Activated naive CD8-positive, alpha-beta T cell treated with anti-CD3 and anti-CD28 coated beads, Interleukin-2, amount 10 ng/mL, durations not matched to agents 7 days and 5 days (primary cell): ENCODE measurements at places on chromosomes 7 and 10.

GRCh38 chr7:18693406-18693805 lies 197.9 kb downstream of the HDAC9 start:
- no peak for DNase-seq

GRCh38 chr7:112156412-112156811 lies 49.8 kb downstream of the DOCK4 start:
- no peak for DNase-seq

GRCh38 chr7:48427671-48428070 lies 256.4 kb downstream of the ABCA13 start:
- no peak for DNase-seq

- no peak for DNase-seq
Measured at GRCh38 chr10:103727546-103727963, 127.8 kb downstream of the SH3PXD2A start.

- no peak for DNase-seq
Measured at GRCh38 chr10:99975106-99975829, 34.5 kb downstream of the DNMBP start.

DNA sequence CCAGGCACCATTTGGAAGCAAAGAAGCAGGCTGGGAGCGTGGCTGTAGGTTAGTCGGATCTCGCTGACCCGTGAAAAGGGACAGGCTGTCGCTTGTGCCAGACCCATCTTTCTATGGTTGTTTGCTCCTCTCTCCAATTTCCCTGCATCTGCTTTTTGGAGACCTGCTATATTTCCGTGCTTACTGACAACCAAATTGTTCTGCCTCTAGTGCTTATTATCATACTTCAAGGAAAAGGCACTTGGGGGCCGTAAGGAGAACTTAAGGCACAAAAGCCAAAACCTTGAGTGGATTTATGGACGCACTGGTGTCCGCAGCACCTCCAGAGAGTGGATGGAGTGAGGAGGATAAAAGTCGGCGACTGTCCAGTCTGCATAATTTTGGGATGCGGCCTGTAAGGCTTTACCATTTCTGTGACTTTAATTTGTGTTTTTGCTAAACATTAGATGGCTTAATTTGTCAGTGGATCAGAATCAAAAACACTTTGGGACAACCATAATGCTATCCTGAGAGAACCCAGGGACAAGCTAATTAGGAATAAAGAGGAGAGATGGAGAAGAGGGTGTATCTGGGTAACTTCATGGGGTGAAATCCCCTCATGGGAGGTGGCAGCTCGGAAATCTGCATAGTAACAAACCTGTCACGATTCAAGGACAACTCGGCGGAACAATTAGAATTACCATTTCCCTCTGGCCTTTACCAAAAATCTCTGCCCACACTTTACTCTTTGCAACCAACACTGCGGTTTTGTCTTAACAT lies 206.7 kb downstream of the HDAC9 start:
- DNase-seq: no peak

DNA sequence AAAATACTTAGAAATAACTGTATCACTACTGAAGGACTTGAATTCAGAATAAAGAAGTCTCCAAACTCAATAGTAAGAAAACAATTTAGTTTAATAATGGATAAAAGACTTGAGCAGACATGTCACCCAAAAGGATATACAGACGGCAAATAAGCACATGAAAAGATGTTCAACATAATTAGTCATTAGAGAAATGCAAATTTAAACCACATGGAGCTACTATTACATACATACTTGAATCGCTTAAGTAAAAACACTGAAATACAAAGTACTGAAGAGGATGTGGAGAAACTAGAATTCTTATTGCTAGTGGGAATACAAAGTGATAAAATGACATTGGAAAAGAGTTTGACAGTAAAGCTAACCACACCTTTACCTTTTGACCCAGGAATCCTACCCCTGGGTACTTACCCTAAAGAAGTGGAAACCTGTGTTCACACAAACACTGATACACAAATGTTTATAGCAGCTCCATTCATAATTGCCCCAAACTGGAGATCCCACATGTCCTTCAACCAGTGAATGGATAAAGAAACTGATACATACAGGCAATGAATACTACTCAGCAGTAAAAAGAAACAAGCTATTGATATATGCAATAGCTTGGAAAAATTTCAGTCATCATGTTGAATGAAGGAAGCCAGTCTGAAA lies 54.3 kb upstream of the NFKB2 start:
- no peak for DNase-seq
